ENCODE measurements at places on chromosomes 1 and 21. TPM values are rescaled to one million over a fixed set of nuclear protein-coding genes. Genes with fewer than 3 reads are reported as not detected.

DNA sequence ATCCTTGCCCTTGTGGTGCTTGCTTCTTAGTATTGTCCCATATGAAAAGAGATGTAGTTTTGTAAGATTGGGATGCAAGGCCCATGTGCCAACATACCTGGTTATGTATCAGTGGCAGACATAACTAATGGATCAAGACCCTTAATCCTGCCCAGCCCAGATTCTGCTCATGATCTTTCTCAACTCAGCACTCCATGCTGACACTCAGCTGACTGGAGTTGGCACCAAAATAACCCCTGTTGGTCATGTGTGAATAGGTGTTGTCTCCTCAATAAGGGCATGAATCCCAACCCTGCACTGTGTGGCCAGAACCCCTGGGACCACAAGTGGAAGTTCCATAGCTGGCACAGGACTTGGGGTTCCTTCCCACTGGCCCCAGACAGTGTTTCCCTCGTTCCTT, 13.9 kb upstream of the CNR2 start:
- no peak for DNase-seq

DNA sequence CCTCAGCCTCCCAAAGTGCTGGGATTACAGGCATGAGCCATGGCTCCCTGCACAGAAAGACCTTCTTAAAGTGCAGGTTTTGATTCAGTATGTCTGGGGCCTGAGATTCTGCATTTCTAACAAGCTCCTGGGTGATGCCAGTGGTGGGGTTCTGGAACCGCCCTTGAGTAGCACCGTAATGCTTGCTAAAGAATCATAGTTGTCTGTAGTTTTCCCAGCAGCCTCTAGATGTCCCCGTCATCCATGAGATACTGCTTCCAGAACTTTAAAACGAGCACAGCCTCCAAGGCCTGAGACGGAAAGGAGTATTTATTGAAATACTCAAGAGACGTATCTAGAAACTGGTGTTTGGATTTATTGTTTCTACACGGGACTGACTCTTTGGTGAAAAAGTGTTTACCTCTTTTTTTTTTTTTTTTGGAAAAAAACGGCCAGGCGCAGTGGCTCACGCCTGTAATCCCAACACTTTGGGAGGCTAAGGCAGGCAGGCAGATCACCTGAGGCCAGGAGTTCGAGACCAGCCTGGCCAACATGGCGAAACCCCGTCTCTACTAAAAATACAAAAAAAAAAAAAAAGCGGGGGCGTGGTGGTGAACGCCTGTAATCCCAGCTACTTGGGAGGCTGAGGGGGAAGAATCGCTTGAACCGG, 2.6 kb upstream of the TOR3A start:
- peak; percentile 69 for DNase-seq

DNA sequence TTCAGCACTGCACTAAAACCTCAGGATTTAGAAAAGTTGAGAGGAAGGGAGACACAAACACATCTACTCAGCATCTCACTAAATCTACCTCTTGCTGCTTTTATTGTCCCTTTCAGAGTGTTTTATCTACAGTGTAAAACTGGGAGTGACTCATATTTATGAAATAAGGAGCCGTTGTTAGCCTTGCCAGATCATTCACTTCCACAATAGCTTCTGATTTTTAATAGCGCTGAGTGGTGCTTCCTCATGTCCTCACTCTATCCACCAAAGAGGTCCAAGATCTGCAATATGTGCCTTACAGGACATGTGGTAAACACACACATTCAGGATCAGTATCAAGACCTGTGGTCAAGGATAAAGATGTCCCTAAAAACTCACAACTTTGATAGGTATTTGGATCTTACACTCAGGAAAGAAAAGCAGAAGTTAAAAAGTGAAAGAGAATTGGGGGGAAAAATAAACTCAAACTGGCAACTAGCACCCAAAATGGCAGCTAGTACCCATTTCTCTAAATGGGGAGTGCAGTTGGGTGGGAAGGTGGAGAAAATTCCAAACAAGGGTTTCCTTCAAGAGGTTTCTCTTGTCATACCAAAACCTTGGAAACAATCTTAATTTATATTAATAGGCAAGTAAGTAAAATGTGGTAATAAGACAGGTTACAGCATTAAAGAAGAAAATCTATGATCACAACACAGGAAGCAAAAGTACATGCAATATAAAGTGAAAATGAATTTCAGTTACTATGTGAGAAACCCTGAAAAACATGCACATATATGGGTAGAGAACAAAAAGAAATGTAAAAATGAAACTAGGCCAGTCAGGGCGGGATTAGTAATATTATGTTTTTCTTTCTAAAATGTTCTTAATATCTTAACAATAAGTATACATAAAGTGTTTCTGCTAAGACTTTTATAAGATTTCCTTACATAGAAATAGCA, 15.9 kb downstream of the DUSP10 start:
- DNase-seq = no peak

DNA sequence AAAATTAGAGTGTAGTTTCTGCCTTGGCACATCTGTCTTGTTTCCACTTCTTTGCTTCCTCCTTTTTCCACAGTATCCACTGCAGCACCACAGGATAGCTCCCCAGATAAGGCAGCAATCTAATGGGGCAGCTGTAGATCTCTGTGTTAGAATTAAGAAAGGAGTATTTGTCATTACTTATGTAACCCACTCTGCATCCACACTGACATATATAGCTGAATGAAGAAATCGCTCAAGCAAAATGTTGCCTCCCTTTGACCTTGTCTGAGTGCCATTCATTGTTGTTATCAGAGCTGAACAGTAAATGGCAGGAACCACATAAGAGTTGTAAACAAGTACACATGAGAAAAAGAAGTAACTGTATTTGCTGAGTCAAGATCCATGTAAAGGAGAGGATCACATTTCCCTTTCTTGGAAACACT, 45.9 kb upstream of the DPH5 start:
- DNase-seq = peak; percentile 72

LEMD1 gene
- not detected for total RNA-seq

GRCh38 chr1:3645666-3646355, 4.1 kb downstream of the WRAP73 start:
- no peak for DNase-seq

GRCh38 chr1:202663131-202663530, 47.1 kb downstream of the SYT2 start:
- no peak for DNase-seq

DNA sequence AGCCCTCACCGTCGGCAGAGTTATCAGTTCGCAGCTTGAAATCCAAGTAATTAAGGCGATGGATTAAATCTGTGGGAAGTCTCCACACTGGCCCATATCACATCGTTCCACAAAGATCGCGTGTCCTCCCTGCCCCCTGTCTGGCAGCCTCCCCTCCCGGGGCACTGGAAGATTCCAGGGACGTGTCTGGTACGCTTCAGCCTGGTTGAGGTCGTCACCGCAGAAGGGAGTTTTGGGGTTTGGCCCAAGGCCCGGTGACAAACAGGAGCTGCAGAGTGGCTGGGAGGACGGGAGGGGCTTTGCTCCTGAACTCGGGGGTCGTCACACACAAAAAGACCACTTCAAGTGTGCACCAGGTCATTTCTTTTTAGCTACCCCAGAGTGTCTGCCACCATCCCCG, 51.1 kb downstream of the PRDM16 start:
- no peak for DNase-seq

WNT9A gene
- 4.1 TPM for total RNA-seq

DNA sequence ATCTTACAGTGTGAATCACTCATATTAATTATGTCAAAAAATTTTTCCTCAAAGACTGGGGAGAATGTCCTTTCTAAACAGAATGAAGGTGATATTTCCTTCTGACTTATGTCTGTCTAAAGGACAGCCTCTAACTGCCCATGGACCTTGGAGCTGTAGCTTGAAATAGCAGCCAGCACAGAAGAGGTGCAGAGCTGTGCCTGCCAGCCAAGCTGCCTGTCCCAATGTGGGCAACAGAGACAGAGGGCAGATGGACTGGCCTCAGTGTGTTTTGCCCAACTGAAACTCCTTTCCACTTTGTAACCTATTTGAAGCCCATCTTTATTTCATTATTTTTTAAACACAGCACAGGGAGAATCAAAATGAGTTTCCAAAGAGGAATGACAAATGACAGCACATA, 97.6 kb upstream of the DYNLT5 start:
- no peak for DNase-seq

DNA sequence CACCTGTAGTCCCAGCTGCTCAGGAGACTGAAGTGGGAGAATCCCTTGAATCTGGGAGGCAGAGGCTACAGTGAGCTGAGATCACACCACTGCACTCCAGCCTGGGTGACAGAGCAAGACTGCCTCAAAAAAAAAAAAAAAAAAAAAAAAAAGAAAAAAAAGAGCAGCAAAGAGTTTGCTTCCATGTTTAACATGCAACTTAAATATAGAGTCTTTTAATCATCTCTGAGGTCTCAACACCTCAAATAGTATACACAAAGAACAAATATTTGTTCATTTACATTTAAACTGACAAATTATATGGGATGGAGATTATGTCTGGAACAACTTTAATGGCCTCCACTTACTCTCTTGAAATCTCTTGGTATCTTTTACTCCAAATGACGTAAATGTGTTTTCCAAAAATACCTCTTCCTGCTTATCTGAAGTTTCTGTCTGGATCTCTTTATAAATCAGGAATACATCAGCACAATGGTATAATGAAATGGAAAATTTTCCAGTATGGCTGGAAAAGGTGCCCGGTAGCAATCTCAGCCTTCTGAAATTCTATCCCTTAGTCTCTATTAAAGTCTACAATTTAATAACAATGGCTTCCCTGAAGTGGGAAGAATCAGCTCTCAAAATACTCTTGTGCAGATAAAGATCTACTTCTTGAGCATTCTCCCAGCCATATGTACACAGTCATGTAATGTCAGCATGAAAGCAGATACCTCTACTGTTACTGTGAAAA, 258.5 kb downstream of the OMA1 start:
- no peak for DNase-seq

- no peak for DNase-seq
Observed at GRCh38 chr1:115529216-115529897, 112.4 kb upstream of the VANGL1 start.

DNA sequence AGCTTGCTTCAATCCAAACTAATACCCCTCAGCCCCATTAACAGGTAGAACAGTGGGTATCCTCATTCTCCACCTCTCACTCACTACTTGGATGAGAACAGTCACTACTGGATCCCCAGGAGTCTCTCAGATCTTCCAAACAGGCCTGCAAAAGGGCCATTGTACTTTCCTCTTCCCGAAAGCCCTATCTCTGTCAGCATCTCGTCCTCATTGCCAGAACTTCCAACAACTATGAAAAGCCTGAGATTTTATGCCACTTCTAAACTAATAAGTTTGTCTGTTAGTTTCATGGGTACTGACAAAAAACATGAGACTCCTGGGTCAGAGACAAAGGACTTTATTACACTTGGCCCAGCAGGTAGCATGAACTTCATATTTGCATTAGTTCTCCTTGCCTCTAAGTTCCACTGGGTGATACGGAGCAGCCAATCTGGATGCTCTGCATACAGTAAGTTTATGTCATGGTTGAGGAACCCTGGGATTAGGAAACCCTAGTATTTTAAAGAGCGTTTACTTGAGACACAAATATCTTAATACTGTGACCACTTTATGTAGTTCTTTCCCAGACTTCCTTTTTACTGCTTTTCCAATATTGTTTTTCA, 38.1 kb downstream of the VANGL2 start:
- DNase-seq = no peak
